ENCODE measurements at places on chromosomes 1 and 21.

DNA sequence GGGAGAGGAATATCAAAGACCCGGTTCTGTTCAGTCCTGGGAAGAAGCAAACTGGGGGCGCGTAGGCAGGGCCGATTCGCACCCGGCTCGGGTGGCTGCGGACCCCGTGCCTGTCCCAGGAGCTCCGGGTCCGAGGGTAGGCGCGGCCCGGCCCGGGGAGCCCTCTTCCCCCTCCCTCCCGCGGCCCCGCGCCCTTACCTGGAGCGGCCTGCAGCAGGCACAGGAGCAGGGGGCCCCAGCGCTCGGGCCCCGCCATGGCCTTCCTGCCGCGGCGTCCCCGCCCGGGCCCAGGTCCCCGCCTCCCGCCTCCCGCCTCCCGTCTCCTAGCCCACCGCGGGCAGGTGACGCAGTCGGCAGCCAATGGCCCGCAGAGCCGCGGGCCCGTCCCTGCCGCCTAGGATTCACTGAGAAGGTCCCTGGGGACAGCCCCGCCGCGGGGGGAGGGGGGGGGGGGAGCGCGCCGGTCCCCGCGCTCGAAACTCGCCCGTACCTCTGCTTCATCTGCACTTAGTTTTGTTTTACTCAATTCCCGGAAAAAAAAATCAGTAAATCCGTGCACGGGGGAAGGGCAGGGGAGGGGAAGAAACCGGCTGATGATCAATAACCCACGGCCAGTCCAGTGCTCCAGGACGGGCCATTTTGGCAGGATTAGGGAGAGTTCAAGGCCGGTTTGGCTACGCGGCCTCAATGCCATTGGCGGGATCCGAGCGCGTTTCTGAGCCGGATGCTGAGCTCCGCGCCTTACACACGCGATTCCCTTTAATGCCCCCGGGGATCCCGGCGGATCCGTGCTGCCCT, at the start of gene IFNLR1:
Gene IFNLR1 (minus strand): TSS at position 297 of the 798 bp plus-strand sequence. CDS start 41 bp downstream, at position 256.
- DNase-seq: no peak

GRCh38 chr1:178258536-178258935, 164.6 kb downstream of the RASAL2 start:
- no peak for DNase-seq

- DNase-seq: peak; percentile 56
Observed at GRCh38 chr1:2192031-2192995, 2.3 kb downstream of the FAAP20 start.

- DNase-seq: no peak
Observed at GRCh38 chr1:165564561-165564960, 20.8 kb downstream of the LRRC52 start.

DNA sequence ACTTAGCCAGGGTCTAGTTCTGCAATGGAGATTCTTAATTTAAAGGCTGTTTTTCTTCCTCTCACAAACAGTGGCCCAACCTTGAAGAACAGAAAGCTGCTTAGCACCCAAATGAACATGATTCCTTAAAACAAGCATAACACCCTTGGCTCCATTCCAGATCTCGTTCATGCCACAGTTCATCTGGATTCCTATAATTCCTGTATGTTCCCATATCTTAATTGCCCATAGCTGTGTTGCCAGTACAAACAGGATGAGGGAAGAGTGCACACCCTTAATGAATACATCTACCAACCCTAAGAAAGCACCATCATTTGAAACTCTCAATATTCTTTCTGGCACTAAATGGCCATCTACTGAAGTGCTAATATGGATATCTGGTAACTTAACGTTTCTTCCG, 45.5 kb downstream of the TGFB2 start:
- DNase-seq: no peak

DNA sequence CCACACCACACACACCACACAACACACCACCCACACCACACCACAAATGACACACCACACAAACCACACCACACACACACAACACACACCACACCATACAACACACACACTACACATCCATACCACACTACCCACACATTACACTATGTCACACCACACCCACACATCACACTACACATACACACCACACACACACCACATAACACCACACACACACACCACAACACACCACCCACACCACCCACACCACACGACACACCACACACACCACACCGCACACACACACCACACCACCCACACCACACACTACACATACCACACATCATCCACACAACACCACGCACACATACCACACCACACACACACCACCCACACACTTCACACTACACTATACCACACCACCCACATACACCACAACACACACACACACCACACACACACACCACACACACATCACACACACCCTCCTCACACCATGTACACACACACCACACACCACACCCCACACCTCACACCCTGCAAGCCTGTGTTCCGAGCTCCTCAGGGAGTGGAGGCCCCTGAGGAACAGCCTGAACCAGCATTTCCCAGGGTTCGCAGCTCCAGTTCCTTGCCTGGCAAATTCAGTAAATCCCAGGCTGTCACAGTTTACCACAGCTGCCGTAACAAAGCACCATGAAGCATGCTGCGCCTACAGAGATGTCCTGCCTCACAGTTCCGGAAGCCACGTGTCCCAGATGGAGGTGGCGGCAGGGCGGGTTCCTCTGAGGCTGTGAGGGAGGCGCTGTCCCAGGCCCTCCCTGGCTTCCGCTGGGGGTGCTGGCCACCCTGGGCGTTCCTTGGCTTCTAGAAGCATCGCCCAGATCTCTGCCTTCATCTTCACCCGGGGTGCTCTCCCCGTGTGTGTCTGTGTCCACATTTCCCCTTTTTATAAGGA, 69.8 kb upstream of the ATP5PO start:
- no peak for DNase-seq

Data from tibial nerve (tissue), 4 donors.